GM13976 (cell line): ENCODE measurements at places on chromosomes 5 and 9.

DNA sequence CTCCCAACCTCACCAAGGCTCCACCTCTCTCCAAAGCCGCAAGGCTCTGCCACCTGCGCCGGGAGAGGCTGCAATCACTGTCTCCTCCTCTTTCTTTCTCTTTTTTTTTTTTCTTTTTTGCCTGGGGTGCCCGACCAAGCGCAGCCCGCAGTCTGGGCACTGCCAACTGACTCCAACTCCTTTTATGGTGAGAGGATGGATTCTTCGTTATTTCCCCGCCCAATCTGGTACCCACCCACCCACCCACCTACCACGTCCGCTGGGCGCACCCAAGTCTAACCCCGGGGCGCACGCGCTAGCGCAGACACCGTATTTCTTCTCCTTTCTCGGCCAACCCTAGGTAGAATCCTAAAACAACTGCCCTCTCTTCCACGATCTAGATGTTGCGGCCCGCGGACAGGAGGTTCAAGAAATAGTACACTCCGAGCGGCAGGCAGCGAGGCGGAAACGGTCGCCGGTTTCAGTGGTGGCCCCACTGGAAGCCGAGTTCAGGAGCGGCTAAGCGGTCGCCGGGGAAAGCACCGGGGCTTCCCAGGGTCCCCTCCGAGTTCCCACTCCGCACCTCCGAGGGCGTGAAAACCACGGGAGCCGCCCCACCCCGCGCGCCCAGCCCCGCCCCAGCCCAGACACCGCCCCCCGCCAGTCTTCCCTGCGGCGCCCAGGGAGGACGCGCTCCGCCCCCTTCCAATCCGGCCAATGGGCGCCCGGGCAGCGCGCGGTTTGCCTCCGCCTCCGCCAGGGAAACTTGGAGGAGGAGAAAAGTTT lies 385 bp upstream of the PTGER4 start:
- DNase-seq = peak; percentile 89

GRCh38 chr5:24364711-24365110 lies 280.1 kb downstream of the CDH10 start:
- no peak for DNase-seq

GRCh38 chr9:75088646-75089372 lies 495 bp downstream of the OSTF1 start:
- DNase-seq = peak; percentile 68

- DNase-seq = no peak
Measured at GRCh38 chr5:142402752-142403318, 78.0 kb upstream of the SPRY4 start.

DNA sequence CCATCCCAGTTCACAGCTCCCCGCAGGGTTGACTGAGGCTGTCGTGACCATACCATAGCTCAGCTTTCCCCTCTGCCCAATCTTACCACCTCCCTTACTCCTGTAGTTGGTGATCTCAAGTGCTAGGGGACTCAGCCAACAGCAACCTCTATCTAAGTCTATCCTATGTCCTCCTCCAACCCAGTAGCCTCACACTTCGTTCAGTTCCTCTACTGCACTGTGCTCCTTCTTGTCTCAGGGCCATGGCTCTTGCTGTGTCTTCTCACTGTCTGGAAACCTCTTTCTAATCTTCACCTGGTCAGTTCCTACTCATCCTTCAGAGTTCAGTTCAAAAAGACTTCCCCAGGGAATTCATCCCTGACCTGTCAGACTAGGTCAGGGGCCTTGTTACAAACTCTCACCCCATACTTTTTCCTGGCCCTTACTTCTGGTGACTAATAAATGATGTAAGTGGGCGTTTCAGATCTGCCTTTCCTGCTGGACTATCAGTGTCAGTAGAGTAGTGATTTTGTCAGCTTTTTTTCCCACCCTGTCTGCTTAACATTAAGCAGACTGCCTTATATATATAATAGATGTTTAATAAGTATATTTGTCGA lies 53.6 kb upstream of the NR3C1 start:
- no peak for DNase-seq

GRCh38 chr5:150022158-150022531 lies 21.6 kb downstream of the HMGXB3 start:
- DNase-seq = no peak

DNA sequence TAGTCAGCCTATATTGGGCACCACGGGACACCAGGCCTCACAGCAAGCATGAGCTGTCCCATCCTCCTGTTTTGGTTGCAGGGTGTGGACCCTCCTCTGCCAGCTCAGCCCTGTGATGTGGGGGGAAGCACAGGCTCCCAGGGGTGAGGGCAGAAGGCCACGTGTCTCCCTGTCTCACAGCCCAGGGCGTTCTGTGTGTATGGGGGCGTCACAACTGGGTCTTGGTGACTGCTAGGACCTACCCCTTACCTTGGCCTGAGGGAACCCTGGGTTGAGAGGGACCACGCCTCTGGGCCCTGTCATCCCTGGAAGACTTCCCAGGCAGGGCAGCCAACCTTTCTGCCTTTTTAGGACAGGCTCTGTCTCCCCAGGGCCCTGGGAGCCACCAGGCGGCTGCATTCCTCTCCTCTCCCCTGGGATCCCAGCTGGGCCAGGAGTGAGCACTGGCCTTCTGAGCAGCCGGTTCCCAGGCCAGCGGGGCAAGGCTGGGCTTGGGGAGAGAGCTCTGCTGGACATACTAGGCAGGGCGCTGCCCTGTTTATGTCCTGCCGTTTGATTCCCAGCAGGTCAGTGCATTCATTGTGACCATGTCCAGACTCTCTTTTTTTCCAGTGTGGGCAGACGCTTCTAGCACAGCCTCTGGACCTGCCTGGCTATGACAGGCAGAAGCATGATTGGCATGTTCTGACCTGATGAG lies 97.4 kb downstream of the DAB2IP start:
- no peak for DNase-seq

- no peak for DNase-seq
Measured at GRCh38 chr9:91848146-91848545, 101.9 kb downstream of the ROR2 start.

DNA sequence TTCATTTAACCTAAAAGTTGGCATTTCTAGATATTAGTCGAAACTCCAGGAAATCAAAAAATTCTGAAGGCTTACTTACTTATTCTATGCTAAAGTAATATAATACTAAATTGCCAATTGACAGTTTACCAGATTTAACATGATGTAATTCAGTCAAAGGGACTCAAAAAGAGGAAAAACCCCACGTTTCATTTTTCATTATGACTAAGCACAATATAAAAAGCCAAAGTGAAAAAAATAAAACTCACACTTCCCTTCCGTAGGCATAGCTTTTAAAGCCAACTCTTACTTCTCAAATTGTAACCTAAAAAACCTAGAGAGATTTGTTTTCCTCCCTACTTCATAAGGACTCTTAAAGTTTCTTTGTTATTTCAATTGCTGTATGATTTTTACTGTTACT lies 146.6 kb downstream of the RAPGEF6 start:
- DNase-seq = peak; percentile 61

- no peak for DNase-seq
Measured at GRCh38 chr9:113876993-113877368, 872 bp downstream of the ZNF618 start.

DNA sequence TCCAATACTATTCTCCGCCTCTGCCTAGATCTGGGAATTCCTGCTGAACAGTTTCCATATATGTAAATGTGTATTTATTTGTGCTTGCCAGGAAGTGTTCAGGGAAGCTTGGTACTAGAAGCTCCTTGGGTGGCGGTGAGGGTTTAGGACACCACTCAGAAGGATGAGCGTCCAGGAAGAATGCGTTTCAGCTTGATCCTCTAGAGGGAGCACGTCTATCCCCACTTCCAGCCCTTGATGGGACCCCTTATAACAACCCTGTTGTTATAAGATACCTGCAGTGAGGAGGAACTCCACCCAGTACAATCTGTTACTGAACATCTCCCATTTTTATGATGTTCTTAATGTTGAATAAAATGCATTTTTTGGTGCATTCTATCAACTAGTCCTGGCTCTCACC lies 88.9 kb downstream of the CYFIP2 start:
- no peak for DNase-seq

DNA sequence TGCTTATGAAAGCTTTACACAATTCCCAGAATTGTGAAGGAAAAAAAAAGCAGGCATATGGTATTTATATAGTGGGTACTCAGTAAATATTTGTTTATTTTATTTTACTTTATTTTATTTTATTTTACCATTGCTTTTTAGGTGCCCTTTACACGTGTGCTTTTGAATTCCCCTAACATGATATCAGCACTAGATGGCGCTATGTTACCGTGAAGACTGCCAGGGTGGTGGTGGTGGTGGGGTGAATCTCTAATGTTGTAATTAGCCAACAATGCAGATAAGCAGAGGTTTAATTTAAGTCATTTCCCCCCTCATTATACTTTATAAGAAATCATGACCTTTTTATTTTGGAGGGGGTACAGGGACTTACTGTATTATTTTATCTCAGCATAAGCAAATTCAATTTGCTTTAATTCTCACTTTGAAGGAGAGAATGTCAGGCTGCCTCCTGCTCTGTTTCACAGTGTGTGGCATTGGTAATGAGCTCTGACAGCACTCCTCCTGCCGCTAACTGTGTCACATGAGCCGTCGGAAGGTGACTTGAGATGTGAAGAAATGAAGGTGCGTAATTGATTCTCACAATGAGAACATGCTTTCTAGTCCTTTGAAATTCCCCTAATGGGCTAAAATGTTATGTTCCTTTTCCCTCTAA lies 165.6 kb downstream of the YTHDC2 start:
- peak; percentile 21 for DNase-seq

DNA sequence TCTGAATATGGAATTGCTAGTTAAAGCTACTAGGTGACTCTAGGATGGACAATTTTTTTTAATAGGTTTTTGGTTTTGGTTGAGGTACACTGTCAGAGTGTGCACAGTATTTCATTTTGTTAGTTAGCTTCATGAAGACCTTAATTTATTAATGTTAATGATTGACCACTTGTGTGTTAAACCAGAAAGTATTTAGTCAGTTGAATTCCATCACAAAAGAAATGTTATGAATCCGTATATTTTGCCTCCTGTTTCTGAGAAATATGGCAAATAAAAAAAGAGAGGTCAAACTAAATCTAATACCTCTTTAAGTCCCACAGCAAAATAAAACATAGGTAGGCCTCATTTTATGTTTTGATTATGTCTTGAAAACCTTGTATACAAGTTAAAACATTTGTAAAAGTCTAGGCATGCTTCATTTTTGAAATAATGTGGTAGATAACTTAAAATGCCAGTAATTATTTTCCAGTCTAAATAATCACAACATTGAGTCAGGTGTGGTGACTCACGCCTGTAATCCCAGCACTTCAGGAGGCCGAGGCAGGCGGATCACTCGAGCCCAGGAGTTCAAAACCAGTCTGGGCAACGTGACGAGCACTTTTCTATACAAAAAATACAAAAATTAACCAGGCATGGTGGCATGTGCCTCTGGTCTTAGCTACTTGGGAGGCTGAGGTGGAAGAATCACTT lies 50.8 kb downstream of the ITGA1 start:
- DNase-seq = no peak

DNA sequence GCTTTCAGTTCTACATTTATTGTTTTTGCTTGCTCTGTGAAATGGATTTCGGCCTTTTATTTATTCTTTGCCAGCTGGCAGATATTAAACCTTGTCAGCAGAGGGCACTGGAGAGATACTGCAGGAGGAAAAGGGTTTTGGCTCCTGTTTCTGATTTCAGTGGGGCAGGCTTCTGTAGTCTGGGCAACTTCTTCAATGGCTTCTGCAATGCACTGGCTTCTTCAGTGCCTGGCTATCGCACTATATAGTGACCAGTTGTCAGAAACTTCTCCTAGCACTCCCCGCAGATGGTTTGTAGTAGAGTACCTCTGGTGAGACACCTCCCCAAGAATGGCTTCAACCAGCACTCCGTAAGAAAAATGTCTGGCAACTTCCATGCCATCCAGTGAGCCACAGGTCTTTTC lies 3.2 kb upstream of the NFX1 start:
- peak; percentile 71 for DNase-seq

DNA sequence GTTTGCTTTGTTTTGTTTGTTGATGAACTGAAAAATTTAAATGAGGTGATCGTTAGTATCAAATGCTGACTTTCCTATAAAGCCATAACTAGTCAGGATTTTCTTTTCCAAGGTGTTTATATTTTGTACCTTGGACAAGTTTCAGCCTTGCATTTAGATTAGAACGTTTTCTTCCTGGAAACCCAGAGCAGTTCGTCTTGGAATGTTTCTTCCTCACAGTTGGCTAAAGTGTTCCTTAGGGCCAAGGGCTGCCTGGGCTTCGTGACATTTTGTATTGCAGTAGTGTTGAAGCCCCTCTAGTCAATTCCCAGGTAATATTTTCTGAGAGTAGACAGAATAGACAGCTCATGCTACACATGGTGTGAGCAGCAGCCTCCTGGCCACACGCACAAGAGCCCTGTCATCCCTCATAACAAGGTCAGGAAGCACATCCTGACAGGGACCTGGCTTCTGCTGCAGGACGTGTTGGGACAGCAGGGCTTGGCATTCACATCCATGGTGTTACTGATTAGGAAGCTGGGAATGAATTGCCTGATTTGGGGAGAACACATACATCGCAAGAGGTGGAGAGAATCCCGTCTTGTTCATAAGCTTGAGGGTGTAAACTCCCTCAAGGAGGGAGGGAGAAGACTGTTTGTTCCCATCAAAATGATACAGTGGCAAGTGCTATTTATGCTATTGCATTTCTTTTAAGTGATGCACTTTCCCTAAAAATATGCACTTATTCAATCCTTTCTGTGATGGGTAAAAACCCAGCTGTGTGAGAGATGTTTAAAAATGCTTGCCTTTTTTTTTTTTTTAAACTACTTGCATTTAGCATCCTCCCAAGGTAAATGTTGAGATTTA lies 31.7 kb downstream of the FUBP3 start:
- no peak for DNase-seq

GRCh38 chr9:7533376-7534090 lies 266.0 kb downstream of the DMAC1 start:
- no peak for DNase-seq

- peak; percentile 85 for DNase-seq
Measured at GRCh38 chr9:136847826-136848392, 1.3 kb upstream of the PHPT1 start.

DNA sequence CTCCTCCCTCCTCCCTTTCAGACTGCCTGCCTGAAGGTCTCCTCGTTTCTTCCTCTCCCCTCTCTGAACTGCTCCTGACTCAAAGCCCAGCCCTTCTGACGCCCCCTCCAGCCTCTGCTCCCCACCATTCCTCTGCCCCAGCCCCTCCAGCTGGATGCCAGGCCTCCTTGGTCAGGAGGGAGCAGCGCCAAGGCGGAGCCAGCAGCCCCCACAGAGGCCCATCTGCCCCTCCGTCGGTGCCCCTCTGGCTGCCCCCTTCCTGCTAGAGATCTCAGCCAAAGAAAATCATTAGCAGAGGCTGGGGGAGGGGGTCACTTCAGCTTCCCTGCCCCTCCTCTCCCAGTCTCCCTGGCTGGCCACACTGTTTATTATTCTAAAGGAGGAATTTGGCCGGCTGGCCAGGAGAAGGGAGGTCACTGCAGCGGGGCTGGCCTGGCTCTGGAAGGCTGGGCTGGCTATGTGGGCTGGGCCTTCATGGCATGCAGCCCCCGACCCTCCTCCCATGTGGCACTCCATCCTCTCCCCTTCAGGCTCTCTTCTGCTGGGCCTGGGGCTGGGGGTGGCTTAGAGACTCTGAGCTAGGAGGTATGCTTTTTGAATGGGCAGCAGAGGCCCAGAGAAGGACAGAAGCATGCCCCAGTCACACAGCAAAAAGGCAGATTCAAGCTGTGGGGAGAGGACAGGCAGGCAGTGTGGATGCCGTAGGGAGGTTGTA lies 16.9 kb downstream of the PDGFRB start:
- no peak for DNase-seq
